ENCODE measurements at places on chromosomes 12 and 14. TPM values are rescaled to one million over a fixed set of nuclear protein-coding genes. Genes with fewer than 3 reads are reported as not detected.
A peak's percentile ranks its signal among the peaks of the same experiment; 100 is the strongest.

The CLEC4C gene
- not detected for total RNA-seq

The SMIM41 gene
- not detected for total RNA-seq

The RERGL gene
- not detected for total RNA-seq

The PARP11 gene
- 2.2 TPM for total RNA-seq

The IL26 gene
- not detected for total RNA-seq

The VEZT gene
- 85.9 TPM for total RNA-seq

The MGP gene
- total RNA-seq, result 2.1 TPM

The L3HYPDH gene
- total RNA-seq, result 108 TPM

The MRPS35 gene
- total RNA-seq, result 117 TPM

The MDM1 gene
- 10.4 TPM for total RNA-seq

The ASCL1 gene
- not detected for total RNA-seq

The APOF gene
- not detected for total RNA-seq

The IGF1 gene
- total RNA-seq, result not detected

The P2RX2 gene
- not detected for total RNA-seq

The LALBA gene
- total RNA-seq, result not detected

The INHBC gene
- total RNA-seq, result not detected

The KRT72 gene
- total RNA-seq, result not detected

The PRPH gene
- total RNA-seq, result 0.15 TPM

- peak; percentile 10 for DNase-seq
Observed at GRCh38 chr14:37598747-37599506, 3.5 kb downstream of the TTC6 start.

DNA sequence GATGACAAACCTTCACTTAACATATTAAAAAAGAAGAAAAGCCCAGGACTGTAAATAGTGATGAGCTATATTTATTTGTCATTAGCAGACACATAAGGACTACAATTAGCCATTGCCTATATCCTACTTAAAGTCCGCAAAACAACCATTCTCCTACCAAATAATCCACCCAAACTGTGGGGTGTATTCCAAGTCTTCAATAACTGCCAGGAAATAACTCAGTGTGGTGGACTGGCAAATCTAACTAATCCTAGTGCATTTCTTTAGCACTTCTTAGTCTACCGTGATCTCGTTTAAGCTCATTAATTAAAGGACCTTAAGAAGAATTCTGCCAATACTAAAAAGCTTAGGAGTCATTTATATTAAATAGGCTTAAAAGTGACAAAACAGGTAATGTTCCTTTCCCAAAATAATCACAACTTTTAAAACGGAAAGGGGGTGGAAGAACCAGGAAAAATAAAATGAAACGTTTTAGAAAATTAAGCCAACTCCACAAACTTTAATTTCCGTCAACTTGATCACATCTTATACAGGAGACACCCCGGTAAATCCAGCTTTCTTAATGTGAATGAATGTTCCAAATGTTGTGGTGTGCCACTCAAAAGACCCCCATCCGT lies 1.8 kb downstream of the NOVA1 start:
- no peak for DNase-seq

GRCh38 chr12:78470354-78471195 lies 394.0 kb upstream of the SYT1 start:
- peak; percentile 64 for DNase-seq

DNA sequence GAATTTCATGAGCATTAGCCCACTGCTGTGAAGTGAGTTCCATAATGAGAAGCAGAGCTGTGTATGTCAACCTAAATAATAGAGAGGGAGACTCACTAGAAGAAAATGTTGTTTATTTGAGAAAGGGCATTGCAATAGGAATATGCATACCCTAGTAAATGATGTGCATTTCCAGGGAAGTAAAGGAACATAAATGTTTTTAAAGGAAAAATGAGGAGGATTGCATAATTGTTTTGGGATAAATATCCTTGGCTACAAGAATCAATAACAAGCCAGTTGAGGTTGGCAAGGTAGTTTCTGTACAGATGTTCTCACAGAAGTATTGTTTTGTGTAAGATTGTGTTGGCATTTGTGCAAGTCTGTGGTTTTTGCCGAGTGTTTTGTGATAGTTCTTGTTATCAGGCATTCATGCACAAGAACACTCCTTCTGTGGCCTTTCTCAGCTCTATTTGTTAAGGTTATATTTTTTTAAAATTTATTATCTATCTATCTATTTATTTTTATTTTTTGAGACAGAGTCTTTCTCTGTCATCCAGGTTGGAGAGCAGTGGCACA lies 47.1 kb downstream of the EMP1 start:
- no peak for DNase-seq

- no peak for DNase-seq
Observed at GRCh38 chr14:102479777-102480176, 29.8 kb downstream of the ANKRD9 start.

DNA sequence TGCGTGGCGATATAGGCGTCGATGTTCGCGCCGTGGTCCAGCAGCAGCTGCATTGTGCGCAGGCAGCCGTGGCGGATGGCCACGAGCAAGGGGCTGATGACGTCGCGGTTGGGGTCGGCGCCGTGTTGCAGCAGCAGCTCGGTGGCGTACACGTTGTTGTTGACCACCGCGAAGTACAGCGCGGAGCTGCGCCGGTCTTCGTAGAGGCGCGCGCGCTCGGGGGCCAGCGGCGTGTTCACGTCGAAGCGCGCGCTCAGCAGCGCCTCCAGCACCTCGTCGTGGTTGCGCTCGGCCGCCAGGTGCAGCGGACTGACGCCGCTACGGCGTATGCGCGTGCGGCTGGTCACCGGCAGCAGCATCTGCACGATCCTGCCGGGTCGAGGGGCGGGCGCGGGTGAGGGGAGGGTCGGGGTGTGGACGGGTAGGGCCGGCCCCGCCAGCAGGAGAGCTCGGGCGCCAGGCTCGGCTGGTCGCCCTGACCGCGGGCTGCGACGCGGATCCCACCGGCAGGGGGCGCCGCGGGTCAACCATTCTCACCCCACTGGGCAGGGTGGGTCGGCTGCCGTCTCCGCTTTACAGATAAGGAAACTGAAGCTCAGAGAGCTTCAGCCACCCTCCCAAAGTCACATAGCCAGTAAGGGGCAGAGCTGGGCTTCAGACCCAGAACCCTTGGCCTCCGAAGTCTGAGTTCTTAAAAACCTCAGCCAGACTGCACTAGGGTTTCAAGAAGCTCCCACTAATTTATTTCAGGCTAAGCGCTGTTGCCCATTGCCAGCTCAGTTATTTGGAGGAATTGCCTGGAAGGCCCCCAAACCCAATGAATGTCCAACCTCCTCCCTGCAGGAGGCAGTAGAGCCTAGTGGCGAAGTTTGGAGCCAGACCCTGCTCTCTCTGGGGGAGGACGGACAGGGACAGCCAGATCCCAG lies 12.4 kb downstream of the FAM181A start:
- peak; percentile 67 for DNase-seq

GRCh38 chr12:75917715-75918114 lies 113.9 kb downstream of the PHLDA1 start:
- DNase-seq, result no peak

DNA sequence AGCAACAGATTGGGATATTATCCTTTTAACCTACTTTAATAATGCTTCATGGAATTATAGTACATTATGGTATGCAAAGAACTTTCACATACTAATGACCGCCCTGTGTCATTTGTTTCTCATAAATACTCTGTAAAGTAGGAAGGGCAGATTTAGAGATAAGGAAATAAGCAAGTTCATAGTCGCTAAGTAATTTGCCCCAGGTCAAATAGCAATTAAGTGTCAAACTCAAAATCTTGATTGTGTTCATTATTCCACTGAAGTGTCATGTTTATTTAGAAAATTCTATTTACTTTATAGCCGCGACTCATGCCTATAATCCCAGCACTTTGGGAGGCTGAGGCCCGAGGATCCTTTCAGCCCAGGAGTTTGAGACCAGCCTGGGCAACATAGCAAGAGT lies 98.7 kb upstream of the ATF1 start:
- DNase-seq, result peak; percentile 31

- no peak for DNase-seq
Observed at GRCh38 chr12:125282921-125283320, 217.7 kb downstream of the AACS start.

- no peak for DNase-seq
Observed at GRCh38 chr14:90580377-90581335, 183.8 kb downstream of the CALM1 start.

DNA sequence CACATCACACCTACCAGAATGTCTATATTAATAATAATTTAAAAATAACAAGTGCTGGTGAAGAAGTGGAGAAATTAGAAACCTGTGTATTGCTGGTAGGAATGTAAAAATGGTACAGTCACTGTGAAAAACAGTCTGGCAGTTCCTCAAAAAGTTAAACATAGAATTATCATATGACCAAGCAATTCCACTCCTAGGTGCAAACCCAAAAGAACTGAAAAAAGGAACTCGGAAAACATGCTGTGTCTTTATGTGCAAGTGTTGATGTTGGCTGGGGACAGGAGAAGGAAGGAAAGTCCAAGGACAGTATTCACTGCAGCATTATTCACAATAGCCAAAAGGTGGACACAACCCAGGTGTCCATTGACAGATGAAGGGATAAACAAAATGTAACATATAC lies 146.5 kb downstream of the TTC7B start:
- no peak for DNase-seq

GRCh38 chr12:19245666-19246065 lies 116.1 kb downstream of the PLEKHA5 start:
- DNase-seq, result no peak

DNA sequence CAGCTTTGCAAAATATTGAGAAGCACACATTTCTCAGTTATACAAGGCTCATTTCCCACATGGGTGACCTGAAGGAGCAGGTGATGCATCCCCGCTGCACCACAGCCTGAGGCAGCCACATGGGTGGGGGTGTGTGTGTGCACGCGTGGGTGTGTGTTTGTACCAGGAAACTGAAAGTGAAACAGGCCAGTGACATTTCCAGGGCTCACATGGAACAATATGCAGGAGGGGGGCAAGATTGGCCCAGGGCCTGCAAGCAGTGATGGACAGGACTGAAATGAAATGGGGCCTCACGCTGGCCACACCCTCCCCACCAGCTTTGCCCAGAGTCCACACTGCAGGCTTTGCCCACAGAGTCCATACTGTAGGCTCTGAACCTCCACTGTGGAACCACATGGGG lies 154.2 kb upstream of the PARP11 start:
- no peak for DNase-seq

DNA sequence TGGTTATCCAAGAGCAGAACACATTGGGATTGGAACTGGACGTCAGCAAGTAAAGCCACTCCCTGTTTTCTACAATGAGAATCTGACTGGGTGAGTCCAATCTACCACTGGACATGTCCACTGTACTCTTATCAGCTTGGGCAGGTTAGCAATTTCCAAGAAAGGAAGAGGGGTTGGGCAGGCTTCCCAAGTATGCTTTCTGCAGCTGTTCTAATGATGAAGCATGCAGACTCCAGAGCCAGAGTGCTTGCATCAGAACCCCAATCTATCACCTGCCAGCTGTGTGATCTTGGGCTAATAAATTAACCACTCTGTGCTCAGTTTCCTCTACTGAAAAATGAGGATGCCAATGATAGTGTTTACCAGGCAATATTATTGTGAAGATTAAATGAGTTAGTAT lies 92.0 kb downstream of the EMP1 start:
- no peak for DNase-seq

GRCh38 chr12:54417712-54418440 lies 1.2 kb downstream of the ITGA5 start:
- no peak for DNase-seq

GRCh38 chr12:2244013-2244861 lies 191.4 kb downstream of the CACNA1C start:
- peak; percentile 24 for DNase-seq

DNA sequence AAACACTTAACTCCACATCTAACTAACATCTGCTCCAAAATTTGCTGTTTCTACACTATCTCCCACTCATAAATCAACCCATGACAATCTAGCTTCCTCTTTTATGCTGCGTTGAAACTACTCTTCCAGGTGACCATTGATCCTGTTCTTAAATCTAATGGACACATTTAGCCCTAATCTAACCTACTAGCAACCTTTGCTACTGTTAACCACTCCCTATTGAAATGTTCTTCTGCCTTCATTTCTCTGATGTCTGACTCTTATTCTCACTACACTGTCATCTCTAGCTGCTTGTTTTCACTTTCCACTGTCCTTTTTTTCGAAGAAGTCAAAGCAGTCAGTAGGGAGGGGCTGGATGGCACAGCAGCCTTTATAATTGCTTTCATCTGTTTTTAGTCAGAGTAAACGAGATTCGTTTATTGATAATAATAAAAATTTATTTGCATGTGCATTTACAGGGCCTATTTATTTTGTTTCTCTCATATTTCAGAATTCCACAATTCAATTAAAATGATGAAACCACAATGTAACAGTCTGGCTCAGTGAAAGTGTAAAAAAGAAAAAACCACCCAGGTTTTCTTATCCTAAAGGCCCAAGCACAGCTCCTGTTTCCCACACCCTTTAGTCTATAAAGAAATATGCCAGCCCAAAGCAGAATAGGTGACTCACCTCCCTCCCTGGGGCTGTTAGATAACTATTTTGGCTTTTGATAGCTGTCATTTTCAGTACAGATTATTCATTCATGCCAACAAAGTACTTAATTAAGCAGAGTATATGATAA lies 44.9 kb downstream of the ATP2B1 start:
- DNase-seq, result peak; percentile 66

GRCh38 chr14:69855180-69855832 lies 23.9 kb upstream of the SMOC1 start:
- DNase-seq, result no peak

- DNase-seq, result peak; percentile 67
Observed at GRCh38 chr14:90382491-90383125, 14.2 kb upstream of the CALM1 start.

- no peak for DNase-seq
Observed at GRCh38 chr12:125674554-125675338, 609.5 kb downstream of the AACS start.

GRCh38 chr12:108691998-108692808 lies 39.1 kb downstream of the CORO1C start:
- DNase-seq, result no peak

DNA sequence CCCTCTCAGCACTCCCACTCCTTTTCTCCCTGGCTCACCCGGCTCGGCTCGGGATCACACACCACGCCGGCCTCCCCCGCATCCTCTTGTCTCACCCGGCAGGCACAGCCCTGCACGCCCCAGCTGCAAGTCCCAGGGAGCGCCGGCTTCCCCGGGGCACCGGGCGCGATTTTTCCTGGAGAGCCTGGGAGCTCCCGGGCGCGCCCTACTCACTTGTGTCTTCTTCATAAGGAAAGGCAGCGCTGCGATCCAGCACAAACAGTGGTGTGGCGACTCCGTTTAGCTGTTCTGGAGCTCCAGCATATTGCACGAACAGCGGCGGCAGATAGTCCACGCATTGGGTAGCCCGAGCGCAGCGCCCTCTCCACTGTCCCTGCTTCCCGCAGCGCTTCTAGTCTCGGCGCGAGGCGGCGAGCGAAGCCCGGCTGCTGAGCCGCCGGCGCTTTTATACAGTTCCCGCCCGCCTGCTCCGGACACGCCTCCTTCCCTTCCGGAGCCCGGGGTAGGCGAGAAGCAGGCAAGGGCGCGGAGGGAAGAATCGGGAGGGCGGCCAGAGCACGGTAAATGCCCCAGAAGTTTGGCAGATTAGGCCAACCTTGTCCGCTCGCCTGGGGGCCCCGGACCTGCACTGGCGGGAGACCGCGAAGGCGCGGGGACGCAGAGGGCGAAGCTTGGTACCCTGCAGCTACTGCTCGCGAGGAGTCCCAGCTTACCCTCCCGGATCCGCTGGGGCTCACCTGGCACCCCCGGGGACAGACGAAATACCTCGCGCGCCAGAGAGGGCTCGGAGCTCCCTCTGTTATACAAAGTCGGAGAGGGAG lies at the start of gene KITLG:
TSS of gene KITLG (minus strand) at position 421 of the 821 bp plus-strand sequence. CDS start at position 228, 193 bp downstream.
- peak; percentile 91 for DNase-seq
